ENCODE measurements at places on chromosomes 2 and 18. TPM values are rescaled to one million over a fixed set of nuclear protein-coding genes. Genes with fewer than 3 reads are reported as not detected.

The TMEM127 gene
- total RNA-seq, result 29.8 TPM

The CHST10 gene
- 22.1 TPM for total RNA-seq

GRCh38 chr2:190343089-190343535 lies 277 bp upstream of the INPP1 start:
- DNase-seq, result no peak

DNA sequence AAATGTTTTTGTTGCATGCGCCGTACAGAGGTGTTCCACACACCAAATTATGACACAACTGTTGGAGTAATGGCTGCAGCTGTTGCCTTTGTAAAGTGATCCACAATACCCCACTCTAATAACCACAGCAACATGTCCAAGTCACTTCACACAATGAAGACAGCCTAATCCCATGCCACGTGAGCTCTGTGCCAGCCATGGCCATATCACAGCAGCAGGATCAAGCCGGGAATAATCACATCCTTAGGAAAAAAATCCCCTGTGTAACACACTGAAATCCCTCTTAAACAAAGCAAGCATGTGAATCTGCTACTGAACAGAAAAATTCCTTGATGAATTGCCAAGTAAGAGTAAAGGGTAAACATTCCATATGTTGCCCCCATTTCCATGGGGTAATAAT lies 179.5 kb upstream of the PARD3B start:
- no peak for DNase-seq

- DNase-seq, result no peak
Measured at GRCh38 chr2:121485039-121485438, 45.6 kb upstream of the RNU4ATAC start.

DNA sequence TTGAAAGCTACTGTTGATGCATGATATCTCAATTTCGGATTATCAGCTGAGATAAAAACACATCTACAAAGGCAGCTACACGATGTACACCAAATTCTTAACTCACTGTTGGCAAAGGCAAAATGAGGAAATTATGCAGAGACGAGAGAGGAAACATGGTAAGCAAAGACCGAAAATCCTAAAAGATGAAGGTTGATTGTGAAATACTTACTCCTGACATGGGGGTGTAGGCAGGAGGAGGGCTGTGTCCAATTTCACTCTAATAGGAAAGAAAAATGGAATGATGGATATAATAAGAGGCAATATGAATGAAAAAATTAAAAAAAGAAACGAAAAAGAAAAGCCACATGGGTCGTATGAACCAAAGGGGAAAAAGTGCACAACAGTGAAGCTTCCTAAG lies 831.3 kb downstream of the CPS1 start:
- no peak for DNase-seq

- no peak for DNase-seq
Measured at GRCh38 chr18:12295389-12296086, 12.5 kb upstream of the TUBB6 start.

DNA sequence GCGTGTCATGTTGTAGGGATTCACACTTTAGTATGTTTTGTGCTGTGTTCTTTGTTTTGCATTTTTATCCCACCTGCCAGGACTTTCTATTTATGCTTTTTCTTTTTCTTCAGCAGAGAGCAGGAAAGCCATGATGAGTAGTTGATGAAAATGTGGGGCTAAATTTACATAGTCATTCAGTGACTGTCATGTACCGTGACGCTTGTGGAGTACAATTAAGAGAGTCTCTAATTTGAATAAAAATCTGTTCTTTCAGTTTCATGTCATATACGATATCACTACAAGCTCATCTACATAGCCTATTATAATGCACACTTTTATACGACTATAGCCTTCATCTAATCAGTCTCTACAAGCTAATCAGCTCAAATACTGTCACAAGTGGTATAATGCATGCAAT lies 112.7 kb upstream of the SPATS2L start:
- DNase-seq, result no peak

DNA sequence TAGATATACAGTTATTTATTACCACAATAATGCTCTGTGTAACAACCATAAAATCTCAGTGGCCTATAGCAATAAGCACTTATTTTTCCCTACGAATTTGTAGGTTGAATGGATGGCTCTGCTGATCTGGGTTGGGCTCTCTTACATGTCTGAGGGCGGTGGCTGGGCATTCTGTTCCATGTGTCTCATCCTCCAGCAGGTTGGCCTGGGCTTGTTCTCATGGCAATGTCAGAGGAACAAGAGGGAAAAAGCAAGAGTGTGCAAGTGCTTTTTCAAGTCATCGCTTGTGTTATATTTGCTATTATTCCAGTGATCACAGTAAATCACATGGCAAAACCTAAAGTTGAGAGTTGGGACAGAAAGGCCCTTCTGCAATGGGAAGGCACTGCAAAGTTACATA lies 30.4 kb upstream of the MYO3B start:
- no peak for DNase-seq

The SMC6 gene
- 5.9 TPM for total RNA-seq

GRCh38 chr2:8524823-8525222 lies 157.0 kb upstream of the ID2 start:
- no peak for DNase-seq

DNA sequence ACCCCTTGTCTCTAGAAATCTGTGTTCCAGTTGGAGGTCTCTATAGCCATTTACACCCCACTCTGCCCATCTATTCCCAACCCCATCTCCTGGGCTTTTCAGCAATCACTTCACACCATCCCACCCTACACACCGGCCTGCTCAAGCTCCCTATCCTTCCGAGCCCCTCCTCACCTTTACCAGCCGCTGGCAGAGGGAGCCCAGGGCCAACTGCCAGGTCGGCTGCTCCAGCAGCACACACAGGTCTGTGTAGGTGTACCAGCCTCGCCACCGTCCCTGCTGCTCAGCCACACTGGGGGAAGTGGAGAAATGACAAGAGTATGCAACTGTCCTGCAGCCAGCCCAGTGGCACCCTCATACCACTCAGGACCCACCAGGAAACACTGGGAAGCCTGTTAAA lies 3.3 kb upstream of the SLC23A3 start:
- DNase-seq, result no peak

The EFR3B gene
- total RNA-seq, result 0.71 TPM

DNA sequence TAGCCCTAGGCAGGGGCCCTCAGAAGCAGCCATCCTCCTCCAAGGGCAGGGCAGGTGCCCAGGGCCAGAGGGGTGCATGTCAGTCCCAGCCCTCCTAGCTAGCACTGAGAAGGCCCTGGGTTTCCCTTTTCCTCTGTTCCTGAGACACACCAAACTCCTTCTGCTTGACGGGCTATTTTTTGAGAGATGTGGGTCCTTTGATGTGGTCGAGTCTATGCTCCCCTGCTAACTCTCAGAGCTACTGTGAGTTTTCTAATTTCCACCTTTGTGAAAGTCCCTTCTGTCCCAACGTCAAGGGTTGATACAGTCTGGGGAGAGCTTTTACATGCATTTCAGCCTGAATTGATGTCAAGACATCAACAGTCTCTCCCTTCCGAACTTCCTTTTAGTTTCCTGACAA lies 51.4 kb downstream of the TRPM8 start:
- no peak for DNase-seq

The PIEZO2 gene
- 2.8 TPM for total RNA-seq

GRCh38 chr2:178553047-178553446 lies 72.8 kb downstream of the PLEKHA3 start:
- peak; percentile 46 for DNase-seq

The COL3A1 gene
- 3.6 TPM for total RNA-seq

DNA sequence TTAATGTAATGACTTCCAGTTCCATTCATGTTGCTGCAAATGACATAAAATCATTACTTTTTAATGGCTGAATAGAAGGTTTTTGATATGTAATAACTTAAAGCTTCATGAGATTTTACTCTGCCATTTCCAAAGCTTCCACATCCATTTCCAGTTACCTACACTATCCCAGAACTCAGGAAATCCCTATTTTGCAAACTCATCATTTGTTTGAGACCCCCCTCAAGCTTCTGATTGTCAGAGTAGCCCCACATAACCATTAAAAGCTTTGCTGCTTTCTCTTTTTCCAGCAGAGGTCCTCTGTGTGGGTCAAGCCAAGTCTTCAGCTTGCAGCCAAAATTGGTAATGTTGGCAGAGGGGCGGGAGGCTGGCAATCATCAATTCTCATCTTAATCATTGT lies 50.6 kb upstream of the IL1R1 start:
- no peak for DNase-seq

GRCh38 chr18:60235164-60235563 lies 137.4 kb downstream of the MC4R start:
- no peak for DNase-seq

DNA sequence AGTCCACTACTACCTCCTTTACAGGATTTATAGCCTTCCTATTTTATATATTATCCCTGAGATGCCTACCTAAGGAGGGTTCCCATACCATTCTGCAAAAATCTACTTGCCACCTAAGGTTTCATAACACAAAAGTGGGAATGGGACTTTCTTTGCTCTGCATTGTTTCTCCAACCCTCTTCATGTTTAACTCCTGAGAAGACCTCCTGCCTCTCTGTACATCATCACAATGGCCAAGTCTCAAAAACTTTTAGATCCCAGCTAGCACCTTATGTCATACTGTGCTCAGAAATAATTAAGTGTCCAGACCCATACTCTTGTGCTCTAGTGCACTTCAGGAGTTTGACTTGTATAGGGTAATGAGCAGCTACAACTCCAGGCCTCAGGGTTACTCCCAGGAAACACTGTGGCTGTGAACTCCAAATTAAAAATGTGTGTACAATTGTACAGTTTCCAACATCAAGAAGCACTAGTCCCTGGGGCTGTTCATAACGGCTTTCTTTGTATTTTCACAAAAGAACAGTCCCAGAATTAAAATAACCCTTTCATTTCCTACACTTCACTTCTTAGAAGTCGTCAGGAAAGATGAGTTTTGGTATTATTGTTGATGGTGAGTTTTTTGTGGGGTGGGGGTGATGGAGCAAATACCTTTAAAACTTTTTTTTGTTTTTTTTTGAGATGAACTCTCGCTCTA lies 39.4 kb downstream of the METAP1D start:
- DNase-seq, result no peak

Data from Caki2 (cell line).